ENCODE measurements at places on chromosomes 12 and 14. TPM values are rescaled to one million over a fixed set of nuclear protein-coding genes. Genes with fewer than 3 reads are reported as not detected.

The TCTN2 gene
- 11.0 TPM for total RNA-seq

The PRIMA1 gene
- not detected for total RNA-seq

The PPP2R5C gene
- total RNA-seq: 67.7 TPM

The ZC2HC1C gene
- 1.5 TPM for total RNA-seq

The CLEC4D gene
- not detected for total RNA-seq

All from bronchial smooth muscle cell (primary cell).